EL (cell line): ENCODE measurements at places on chromosomes 4 and X.
A peak's percentile ranks its signal among the peaks of the same experiment; 100 is the strongest.

DNA sequence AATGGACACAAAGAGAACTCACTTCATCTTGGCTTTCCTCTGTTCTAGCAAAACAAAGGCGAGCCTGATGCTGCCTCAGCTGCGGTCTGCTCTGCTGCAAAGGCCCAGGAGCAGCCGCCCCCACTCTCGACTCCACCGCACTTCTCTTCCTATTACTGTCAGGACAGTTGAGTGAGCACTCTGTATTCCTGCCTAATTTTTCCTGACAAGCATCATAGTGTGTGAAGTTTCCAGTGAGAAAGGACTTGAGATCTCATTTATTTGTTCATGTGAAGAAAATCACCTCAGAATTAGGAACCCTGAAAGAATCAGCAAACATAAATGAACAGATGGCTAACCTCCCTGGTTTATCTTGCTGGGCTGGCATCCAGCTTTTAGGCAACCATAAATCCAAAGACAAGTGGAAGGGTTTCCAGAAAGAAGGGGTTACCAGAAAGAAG lies 15.6 kb downstream of the SCARB2 start:
- peak; percentile 30 for DNase-seq

DNA sequence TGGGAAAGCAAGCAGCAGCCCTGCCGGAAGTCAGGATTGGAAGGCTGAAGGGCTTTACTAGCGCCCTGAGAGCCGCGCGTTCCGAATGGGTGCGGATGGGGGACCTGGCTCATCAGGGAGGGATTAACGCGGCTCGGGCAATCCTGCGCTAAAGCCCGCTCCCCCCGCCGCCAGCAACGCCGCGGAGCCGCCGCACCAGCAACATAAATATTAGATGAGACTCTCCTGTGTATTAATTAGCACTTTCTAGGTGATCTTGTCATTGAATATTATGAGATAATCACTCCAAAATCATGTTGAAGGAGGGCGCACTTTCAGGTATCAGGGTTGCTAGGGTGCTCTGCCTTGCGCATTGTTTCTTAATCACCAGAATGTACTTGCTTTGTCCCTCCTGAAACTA lies 357.2 kb upstream of the FAM241A start:
- no peak for DNase-seq

- DNase-seq, result no peak
These were observed 104.7 kb upstream of the KLHL13 start for GRCh38 chrX:118221270-118221669.

DNA sequence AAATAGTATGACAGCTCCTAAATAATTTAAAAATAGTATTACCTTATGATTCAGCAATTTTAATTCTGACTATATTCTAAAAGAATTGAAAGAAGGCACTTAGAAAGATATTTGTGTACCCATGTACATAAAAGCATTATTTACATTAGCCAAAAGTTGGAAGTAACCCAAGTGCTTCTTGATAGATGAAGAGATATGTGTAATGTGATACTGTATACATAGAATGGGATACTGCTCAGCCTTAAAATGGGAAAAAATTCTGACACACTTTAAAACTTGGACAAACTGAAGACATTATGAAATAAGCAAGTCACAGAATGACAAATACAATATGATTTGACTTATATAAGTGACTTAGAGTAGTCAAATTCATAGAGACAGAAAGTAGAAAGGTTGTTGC lies 112.2 kb downstream of the IDS start:
- peak; percentile 8 for DNase-seq

- DNase-seq, result no peak
These were observed 742.4 kb upstream of the INTU start for GRCh38 chr4:126890383-126890782.

GRCh38 chr4:56200275-56200674 lies 187.0 kb downstream of the AASDH start:
- no peak for DNase-seq

DNA sequence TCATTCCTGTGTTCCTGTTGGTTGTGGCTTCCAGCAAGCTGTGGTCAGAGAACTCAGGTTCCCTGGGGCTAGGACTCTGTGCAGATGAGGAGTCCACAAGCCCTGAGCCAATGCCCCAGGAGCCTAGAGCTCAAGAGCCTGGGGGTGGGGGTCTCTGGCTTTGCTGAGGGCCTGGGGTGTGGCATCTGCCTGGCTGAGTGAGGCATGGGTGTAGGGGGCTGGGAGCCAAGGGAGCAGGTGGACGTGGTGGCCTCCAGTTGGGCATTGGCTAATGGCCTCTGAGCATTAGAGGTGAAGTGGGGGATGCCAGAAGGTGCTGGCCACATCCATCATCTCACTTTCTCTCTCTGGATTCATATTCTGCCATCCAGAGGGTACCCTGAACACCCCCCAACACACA lies 5.3 kb upstream of the MAMLD1 start:
- no peak for DNase-seq

GRCh38 chr4:8374851-8375649 lies 65.5 kb downstream of the ACOX3 start:
- DNase-seq, result no peak

DNA sequence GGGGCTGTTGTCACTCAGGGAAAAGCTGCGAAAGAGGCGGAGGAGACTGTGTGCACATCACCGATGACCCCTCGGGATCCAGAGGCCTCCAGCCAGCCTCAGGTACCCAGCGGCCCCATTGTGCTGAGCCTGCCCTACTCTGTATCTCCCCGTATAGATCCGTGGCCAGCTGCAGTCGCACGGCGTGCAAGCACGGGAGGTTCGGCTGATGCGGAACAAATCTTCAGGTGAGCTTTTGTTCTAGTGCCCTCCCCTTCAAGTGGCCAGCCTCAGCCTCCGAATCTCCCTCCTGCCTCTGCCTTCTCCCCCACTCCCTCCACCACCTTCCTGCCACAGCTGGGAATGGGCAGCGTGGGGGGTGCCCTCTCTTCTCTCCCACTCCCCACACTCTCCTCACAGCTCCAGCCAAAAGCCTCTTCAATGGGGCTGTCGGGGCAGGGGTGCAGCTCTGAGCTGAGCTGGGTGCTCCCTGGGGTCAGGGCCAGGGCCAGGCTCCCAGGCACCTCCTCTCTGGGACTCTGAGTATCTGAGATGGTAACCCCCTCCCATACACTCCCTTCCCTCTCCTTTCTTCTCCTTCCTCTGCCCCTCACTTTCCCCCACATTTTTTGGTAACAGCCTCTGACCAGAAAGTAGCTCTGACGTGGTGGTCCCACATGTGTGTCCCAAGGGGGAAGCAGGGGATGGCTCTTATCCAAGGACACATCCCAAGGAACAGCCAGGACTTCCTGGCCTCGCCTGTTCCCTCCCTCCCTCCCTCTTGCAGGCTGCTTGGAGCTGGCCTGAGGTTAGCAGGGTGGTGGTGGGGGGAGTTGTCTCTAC lies 20.4 kb upstream of the UBA1 start:
- DNase-seq, result no peak

DNA sequence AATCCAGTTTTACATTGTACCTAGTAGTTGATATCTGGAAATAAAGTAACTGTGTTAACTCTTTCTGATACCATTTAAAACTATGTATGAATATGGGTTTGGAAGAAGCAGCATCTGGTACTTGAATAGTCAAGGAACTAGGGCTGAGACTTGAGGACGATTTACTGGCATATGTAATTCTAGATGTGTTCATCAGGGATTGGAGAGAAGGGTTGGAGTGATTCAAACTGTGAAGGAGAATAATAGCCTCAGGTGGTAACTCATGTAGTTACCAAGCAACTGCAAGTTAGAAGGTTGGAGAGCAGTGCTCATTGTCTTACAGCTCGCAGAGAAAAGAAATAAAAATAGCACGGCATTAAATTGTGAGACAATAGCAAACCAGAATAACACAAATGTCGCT lies 29.5 kb upstream of the TXLNG start:
- no peak for DNase-seq

DNA sequence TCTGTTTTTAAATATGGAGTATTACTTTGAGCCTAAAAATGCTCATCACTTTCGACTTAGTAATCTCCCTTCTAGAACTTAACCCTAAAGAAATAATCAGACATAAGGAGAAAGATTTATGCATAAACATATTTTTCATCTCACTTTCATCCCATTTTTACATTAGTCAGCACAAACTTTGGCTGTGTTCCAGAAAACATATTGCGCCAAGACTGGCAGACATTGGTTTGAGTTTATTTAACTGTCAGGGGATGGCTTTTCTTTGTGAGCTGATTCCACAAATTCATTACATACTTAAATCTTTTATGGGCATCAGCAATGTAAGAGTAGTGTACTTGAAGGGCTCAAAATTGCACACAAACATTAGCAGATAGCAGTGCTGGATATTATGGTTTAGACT lies 23.7 kb downstream of the MAOA start:
- DNase-seq, result peak; percentile 25

DNA sequence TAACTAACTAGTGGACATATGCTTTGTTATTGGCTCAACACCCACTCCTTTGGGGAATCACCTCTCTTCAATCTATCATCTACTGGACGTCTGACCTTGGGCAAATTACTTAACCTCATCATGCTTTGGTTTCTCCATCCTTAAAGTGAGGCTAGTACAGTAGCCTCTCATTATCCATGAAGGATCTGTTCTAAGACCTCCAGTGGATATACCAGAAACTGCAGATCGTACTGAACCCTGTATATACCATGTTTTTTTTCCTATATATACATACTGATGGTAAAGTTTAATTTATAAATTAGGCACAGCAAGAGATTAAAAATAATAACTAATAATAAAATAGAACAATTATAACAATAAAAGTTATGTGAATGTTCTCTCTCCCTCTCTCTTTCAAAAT lies 56.2 kb downstream of the HMGB3 start:
- no peak for DNase-seq

DNA sequence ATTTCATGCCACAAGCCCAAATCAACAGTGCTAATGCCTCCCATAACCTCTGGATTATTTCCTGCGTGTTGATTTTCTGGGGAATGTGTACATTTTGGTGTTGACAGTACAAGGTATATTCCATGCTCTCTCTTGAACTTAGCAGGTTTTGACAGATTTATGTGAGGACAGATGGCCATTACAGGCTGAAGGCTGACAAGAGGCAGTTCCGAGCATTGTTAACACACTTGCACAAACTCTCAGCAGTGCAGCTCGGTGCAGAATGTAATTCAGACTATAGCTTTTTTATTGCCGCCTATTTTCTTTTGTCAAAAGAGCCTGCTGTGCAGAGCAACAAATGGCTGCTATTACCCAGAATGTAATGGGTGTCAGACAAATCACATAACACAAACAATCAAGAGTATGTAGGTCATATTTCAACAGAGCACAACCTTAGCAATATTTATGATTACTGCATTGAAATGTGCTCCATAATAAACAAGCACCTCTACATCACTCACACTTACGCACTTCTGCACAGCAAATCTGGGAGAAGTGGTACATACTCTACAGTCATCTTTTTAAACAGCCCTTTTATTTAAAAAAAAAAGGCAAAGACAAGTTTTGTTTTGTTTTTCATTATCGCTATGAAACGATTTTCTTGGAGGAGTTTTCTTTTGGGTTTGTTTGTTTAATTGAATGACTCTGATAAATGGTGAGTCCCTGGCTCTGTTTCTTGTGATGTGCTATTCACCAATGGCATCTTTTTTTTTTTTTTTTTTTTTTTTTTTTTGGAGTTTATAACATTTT lies 71.6 kb downstream of the PPARGC1A start:
- DNase-seq, result no peak

GRCh38 chrX:17431171-17431570 lies 56.2 kb downstream of the NHS start:
- no peak for DNase-seq

- DNase-seq, result no peak
These were observed 3.3 kb upstream of the DUSP9 start for GRCh38 chrX:153643431-153644351.

DNA sequence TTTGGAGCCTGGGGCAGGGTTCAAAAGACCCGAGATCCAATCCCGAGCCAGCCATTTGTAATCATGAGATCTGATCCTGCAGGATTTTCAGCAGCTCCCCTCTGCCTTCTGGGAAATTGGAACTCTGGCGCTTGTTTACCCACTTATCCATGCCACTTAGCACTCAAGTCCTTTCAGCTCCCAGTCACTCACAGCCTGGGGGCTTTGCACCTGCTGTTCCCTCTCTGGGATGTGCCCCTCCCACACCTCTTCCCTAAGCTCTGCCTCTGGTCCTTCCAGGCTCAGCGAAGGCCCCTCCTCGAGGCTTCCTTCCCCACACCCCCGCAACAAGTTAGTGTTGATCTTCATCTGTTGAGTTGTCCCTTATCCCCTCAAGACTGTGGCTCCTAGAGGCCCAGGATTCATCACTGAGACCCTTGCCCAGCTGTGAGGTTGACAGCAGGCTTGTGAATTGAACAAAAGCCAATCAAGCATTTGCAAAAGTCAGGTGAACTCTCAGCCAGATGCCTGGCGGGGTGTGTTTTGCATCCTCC lies 99.1 kb upstream of the AFAP1 start:
- no peak for DNase-seq

GRCh38 chr4:41839916-41840854 lies 91.7 kb upstream of the PHOX2B start:
- no peak for DNase-seq

DNA sequence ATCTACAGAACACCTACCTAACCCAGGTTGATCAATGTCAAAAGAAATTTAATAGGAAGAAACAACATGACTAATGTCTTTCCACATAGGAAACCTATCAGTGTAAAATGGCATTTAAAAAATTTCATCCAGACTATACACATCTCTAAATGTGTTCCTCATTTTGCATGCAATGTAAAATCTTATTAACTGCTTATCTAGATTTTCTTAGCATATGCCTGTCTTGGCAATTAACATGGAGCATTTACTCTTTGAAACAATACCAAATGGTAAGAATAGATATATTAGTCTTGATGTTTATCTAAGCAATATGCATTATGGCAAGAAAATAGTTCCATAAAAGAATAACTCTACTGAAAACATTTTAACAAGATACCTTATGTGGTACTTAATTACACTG lies 199.8 kb downstream of the TRAM1L1 start:
- no peak for DNase-seq

DNA sequence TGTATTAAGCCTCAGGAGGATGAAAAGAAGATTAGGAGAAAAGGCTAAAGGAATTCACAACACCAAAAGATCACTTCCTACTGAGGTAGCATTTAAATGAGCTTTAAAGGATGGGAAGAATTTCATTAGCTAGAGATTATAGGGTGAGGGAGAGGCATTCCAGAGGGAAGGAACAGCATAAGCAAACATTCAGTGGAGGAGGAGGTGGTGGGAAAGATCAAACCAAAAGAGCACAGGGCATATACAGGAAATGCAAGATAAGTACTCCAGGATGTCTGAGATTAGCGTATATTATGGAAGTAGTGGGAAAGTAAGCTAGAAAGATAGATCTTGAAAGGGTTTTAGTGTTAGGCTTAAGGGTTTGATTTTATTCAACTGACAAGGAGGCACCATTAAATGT lies 84.8 kb downstream of the COL4A6 start:
- DNase-seq, result no peak

DNA sequence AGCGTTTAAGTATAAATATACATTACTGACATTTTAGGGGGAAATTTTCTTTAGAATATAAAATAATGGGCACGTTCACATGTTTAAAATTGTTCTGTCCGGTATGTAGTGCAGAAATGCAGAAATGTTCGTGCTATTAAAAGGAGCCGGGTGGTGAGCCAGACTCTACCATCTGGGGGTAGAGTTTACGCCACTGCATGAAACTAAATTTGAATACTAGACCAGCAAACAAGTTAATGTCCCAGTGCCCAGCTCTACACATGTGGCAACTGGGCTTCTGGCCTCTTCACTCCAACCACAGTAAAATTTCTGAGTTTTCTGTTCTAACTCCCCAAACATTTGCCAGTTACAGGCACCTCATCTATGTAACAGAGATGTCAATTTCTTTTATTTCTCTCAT lies 1453.3 kb upstream of the TENM3 start:
- no peak for DNase-seq
